Suppressor macrophage treated with lipopolysaccharide for 4 hours (primary cell): ENCODE measurements at places on chromosomes 2 and 18.

DNA sequence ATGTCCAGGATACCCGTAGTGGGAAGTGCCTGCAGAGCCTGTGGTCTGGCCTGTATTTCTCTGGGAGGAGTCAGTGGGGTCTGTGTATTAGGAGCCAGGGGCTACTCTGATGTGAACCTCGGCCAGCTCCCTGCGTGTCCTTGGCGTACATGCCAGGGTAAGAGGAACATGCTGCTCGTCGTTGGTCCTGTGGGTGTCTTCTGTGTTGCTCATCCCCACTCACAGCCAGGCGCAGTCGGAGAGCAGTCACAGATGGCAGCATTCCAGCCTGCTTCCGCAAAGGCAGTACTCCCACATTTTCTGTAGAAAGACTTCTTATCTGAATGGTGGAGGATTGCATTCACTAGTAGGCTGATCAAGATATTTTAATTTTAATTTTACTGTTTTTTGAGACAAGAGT, 84.9 kb downstream of the DGKD start:
- no peak for DNase-seq

- DNase-seq, result no peak
Measured at GRCh38 chr18:38923126-38923525, 1357.5 kb upstream of the CELF4 start.

- DNase-seq, result no peak
Measured at GRCh38 chr18:50159654-50160046, 35.3 kb downstream of the MYO5B start.

GRCh38 chr2:177063331-177063730, 149.3 kb upstream of the HNRNPA3 start:
- no peak for DNase-seq
